ENCODE measurements at places on chromosomes 4 and X.
A peak's percentile ranks its signal among the peaks of the same experiment; 100 is the strongest.

DNA sequence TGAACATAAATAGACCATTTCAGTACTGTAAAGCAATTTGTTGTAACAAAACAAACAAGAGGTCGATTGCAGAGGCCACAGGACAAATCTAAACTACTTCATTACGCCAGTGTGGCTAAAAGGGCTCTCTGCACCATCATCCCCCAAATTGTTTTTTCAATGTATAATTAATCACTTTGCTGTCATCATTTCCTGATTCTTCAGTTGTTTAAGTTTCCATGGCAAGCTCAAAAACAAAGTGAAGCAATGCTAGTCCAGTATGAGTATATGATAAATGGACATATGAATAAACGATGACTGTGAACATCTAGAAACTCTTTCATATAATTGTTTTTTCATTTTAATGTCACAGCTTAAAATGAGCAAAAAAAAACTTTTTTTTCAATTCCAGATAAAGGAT, 235.4 kb upstream of the FGF13 start:
- no peak for DNase-seq

GRCh38 chr4:133621628-133622027, 472.5 kb downstream of the PCDH10 start:
- no peak for DNase-seq

DNA sequence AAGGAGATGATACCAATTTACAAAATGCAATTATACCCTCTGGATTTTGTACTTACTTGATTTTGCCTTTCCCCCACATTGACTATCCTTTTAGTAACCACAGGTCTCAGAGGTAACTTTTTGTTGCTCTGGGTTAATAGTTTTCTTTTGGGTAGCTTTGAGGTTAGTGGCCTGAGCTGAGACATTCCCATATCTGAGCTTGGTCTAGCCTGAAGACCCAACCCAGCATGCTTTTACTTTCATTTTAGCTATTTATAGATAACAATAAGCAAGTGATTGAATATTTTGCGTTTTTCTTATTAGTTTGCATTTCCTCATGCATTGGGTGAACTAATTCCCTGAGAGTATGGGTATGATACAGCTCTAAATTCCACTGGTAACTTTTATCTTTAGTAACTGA, 11.8 kb downstream of the HTN1 start:
- DNase-seq, result no peak

DNA sequence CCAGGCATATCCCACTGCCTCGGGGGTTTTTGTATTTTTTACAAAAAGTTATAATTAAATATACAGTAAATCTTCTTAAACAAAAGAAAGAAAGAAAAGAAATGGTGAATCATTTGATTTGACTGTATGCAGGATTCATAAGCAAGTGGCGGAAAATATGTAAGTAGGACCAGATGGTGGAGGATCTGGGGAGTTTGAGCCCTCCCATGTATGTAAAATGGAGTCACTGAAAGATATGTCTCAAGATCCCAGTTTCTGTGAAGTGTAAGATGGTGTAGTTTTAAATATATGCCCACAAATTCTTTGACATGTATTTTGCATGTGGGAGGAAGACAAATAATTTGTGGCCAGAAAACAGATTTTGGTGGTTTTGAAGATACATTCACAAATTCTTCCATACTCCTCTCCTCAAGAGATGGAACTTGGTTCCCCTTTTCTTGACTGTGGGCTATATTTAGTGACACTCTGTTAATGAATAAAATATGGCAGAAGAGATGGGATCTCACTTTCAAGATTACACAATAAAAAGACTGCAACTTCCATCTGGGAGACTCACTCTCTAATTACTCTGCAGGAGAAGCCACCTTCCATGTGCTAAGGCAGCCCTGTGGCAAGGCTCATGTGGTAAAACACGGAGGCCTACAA, 133.6 kb upstream of the S100G start:
- DNase-seq, result no peak

- no peak for DNase-seq
Measured at GRCh38 chrX:82961129-82961528, 547.0 kb upstream of the POU3F4 start.

GRCh38 chrX:56995271-56995994, at the start of gene SPIN3:
TSS of gene SPIN3 (minus strand) at chrX:56995541. CDS start at chrX:56994947, 594 bp downstream.
- peak; percentile 18 for DNase-seq

DNA sequence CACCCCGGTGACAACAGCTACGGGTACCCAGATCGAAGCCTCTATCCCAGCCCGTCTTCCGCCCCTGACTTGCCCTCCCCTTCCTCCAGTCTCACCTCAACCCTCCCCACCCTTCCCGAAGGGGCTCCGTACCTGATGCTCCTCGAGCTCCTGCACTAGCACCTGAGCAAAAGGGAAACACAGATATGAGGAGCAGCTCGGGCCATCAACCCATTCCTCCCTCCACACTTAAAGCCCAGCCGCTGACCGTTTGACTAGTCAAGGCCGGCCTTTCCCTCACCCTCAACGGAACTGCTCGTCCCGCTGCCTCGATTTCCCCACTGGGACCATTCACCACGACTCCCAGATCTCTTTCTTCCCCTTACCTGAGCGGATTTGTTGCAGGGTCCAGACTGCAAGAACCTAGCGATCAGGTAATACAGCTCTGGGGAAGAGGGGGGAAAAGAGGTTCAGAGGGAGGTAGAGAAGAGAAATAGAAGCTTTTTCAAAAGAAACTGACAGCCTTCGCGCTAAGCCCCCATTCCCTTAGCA, 731 bp downstream of the BRWD3 start:
- peak; percentile 7 for DNase-seq

DNA sequence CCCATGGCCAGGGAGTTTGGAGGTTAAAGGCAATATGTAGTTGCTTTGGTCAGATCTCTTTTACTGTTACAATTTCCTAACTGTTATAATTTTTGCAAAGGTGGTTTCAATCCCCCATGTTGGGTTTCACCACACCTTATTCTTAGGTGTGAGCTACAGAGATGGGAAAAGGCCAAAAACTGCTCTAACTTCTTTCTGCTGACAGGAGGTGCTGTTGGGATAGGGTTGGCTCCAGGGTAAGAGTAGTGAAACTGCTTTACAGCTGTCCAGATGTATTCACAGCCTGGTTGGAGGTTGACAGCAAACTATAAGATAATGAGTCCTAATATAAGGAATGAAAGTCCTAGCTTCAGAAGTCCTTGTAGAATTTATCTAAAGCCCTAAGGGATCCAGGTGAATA, 181.3 kb upstream of the TEX13D start:
- no peak for DNase-seq

DNA sequence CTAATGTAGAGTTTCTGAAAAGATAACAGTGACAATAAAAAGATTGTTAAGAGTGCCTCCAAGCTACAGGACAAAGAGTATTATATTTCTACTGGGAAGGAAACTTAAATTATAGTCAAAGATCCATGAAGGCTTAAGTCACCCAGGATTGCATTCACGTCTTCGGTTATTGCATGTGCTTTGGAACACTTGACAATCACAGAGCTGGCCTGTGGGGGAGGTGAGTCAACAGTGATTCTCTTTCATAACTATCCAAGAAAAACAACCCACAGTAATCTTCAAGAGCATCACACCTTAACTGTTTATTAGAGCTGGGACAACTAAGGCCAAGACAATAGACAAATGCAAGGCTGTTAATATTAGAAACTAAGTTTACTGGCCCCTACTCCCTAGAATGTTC, 40.3 kb downstream of the PDGFC start:
- DNase-seq, result no peak

DNA sequence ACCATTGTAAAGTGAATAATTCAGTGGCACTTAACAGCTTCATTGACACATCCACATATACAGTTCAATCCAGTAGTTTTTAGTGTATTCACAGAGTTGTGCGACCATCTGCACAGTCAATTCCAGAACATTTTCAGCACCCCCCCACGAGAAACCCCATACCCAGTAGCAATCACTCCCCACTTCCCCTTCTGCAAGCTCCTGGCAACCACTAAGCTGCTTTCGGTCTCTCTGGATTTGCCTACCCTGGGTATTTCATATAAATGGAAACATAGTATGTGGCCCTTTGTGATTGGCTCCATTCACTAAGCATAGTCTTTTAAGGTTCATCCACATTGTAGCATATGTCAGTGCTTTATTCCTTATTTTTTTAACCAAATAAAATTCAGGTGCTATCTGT, 10.0 kb downstream of the MSL3 start:
- no peak for DNase-seq

- no peak for DNase-seq
Measured at GRCh38 chr4:94413085-94413840, 38.5 kb upstream of the PDLIM5 start.

DNA sequence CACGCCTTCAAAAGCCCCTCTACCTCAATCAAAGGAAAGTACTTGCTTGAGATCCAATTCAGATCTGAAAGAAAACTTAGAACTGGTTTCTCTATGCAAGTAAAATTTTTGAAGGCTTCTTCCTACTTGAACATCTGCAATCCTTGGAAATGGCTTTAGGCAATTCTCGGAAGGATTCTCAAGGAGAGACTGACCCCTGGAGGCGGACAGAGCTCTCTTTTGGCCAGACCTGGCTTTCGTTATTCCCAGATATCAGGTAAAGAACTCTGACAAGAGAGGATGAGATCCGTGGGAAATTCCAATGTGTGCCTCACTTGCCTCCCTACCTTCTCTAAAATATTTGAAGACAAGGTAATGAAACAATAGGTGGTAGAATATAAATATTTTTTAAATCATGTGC, 670.3 kb upstream of the FAM241A start:
- no peak for DNase-seq

DNA sequence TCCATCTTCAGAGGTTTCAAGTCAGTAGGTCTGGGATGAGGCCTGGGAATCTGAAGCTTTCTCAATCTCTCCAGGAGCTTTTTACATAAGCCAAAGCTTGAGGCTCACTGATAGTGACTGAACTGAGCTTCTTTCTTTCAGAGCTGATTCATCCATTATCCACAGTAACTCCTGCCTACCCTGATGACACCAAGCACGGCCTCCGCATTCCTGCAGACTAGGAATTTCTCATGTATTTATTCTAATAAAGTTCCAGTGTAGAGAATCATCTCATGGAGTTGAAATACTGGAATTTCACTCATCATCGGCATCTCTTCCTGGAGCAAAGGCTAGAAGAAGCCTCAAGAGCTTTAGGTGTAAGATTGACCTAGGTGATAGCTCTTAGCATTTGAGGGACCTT, 12.1 kb upstream of the DCTD start:
- DNase-seq, result no peak

GRCh38 chr4:90904021-90904420, 776.8 kb downstream of the CCSER1 start:
- DNase-seq, result no peak

- DNase-seq, result no peak
Measured at GRCh38 chrX:38138157-38138891, 82.3 kb downstream of the SRPX start.

DNA sequence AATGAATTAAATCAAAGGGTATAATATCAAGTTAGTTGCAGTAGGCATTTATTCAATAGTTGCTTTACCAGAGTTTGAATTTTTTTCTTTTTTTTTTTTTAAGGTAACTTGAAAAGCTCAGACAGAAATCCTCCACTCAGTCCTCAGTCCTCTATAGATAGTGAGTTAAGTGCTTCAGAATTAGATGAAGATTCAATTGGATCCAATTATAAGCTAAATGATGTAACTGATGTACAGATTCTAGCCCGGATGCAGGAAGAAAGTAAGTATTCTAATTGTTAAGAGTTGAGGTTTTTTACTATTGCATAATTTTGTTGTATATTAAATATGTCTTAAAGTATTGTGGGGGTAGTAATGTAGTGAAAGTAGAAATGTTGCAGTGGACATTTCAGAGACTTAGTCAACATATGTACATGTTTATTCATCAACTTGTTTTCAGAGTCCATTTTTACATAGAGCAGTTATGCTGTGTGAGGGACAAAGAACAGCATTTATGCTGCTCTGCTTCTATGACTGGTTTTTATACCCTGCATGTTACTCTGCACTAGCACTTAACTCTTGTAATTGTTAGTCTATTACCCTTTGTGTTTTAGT, 38.4 kb downstream of the SLAIN2 start:
- DNase-seq, result no peak

DNA sequence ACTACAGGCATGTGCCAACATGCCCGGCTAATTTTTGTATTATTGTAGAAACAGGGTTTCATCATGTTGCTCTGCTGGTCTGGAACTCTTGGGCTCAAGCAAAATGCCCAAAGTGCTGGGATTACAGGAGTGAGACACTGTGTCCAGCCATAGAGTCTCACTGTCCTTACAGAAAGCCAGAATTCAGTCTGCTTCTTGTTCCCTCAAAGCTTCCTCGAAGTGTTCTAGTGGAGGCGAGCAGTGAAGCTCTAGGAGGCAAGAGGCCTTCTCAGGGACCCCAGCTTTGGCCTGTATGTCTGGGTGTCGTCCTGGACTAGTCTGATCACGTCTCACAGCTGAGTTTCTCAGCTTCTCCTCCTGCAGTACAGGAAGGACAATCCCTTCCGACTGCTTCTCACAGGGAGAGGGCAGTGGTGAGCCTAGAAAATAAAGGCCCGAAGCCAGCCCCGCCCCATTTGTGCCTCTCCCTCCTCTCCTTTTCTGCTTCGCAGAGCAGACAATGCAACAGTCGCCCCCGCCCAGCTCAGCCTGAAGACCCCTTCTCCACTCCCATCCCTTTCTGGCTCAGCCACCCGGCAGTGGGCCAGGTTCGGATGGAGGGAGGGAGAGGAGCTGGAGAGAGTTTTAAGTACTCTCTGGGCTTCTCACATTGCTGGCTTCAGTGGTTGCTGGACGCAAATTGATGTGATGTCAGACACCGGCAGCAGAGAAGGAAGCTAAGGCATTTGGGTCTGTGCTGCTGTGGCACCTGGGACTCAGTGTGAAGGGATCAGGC, 11.1 kb upstream of the FAM3A start:
- peak; percentile 64 for DNase-seq

GRCh38 chr4:133131829-133132460, 17.1 kb upstream of the PCDH10 start:
- no peak for DNase-seq

DNA sequence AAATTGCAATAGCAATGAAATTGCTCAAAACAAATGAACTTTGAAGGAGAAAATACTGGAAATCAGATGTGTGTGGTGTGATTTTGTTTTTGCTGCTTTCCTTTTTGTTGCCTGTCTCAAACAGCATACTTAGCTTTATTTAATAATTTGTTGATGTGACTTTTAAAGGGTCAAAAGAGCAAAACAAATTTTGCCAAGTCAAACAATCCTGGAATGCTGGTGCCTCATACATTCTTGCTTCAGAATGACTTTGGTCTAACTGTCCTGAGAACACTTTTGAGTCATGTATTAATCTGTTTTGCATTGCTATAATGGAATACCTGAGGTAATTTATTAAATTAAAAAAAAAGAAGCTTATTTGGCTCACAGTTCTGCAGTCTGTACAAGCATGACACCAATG, 3.4 kb downstream of the PF4V1 start:
- no peak for DNase-seq

- no peak for DNase-seq
Measured at GRCh38 chr4:169260217-169260866, 10.4 kb downstream of the SH3RF1 start.

DNA sequence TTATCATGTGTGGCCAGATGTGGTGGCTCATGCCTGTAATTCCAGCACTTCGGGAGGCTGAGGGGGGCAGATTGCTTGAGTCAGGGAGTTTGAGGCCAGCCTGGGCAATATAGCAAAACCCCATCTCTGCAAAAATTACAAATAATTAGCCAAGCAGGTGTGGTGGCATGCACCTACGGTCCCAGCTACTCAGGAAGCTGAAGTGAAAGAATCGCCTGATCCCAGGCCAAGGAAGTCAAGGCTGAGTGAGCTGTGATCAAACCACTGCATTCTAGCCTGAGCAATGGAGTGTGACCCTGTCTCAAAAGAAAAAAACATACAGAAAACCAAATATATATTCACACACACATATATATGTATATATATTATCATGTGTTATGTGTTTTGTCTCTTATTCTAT, 15.0 kb downstream of the APELA start:
- no peak for DNase-seq

Data from stimulated activated effector memory CD8-positive, alpha-beta T cell treated with anti-CD3 and anti-CD28 coated beads, Interleukin-12 subunit alpha, Interleukin-12 subunit beta, amount 100 ng/mL, for 72 hours (primary cell).